NCI-H2029 (cell line): ENCODE measurements at places on chromosomes 2 and 18.
A peak's percentile ranks its signal among the peaks of the same experiment; 100 is the strongest.

DNA sequence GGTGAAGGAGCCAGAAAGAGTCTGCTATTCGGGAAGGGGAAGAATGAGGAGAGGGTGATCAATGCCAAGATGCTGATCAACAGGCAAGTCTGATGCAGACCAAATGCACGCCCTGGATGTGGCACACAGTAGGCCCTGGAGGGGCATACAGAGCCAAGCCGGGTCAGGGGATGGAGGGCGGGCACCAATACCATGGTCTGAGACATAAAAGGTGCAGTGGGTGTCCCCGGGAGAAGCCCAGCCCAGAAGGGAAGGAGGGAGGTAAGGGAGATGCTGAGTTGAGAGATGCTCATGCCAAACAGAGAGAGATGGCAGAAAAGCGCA lies 66.6 kb upstream of the ID2 start:
- DNase-seq: no peak

DNA sequence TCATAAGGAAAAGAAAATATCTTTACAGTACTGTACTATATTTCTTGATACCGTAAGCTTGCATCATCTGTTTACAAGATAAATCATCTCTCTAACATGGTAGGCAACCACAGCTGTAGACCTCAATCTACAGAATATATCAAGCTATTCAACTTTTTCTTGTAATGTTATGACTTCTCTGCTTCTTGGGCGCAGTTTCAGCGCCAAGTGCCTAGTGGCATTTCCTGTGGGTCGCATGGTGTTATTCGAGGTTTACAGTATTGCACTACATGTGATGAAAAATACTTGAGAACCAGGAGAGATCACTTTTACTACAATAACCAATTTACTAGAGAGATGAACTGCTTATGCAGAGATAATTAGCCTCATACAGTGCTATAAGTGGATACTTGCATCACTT lies 34.0 kb upstream of the SESTD1 start:
- no peak for DNase-seq

GRCh38 chr18:4806331-4806730 lies 351.2 kb upstream of the DLGAP1 start:
- DNase-seq: no peak

GRCh38 chr2:226554701-226555100 lies 244.9 kb downstream of the IRS1 start:
- DNase-seq: no peak

DNA sequence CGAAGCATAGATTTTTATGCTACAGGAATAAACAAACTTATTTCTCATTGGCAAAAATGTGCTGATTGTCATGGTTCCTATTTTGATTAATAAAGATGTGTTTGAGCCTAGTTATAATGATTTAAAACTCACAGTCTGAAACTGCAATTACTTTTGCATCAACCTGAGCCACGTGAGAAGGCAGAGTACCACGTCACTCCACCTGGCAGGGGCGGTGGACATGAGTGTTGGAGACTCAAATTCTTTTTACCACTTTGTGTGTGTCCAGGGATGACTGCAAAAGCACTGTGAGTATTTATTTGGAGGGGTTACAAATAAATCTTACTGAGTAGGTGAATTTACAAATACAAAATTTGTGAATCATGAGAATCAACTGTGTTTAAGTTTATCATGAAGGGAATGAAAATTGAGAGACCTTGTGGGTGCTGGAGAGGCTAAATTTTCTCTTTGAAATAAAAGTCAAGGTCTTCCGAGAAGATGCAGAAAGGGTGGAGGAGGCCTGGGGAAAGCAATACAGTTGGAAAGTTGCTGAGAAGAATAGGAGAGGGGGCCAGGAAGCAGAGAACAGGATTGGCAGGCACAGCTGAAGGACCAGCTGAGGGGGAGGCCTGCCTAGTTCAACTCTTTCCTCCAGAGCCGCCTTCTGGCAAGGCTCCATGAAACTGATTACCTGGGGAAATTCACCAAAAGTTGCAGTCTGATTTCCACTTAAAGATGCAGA lies 316.4 kb downstream of the MYCN start:
- DNase-seq: no peak

- DNase-seq: no peak
These were observed 36.7 kb downstream of the RAB1A start for GRCh38 chr2:65093211-65093610.

GRCh38 chr2:65518751-65519150 lies 86.4 kb upstream of the SPRED2 start:
- no peak for DNase-seq

- no peak for DNase-seq
These were observed 31.0 kb downstream of the VAPA start for GRCh38 chr18:9944805-9945204.

DNA sequence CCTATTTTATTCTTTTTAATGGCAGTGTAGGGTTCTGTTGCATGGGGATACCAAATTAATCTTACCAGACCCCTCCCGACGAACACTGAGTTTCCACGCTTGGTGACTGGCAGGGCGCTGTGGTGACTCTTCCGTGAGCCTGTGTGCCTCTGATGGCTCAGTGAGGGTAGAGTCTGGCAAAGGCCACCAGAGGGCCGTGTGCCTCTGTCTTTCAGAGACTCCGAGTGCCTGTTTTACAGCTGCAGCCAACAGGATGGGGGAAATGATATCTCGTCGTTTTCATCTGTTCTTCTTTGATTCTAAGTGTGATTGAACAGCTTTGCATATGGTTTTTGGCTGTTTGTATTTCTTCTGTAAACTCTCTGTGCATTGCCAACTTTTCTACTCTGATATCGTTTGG lies 99.8 kb downstream of the ZNF236 start:
- peak; percentile 5 for DNase-seq

DNA sequence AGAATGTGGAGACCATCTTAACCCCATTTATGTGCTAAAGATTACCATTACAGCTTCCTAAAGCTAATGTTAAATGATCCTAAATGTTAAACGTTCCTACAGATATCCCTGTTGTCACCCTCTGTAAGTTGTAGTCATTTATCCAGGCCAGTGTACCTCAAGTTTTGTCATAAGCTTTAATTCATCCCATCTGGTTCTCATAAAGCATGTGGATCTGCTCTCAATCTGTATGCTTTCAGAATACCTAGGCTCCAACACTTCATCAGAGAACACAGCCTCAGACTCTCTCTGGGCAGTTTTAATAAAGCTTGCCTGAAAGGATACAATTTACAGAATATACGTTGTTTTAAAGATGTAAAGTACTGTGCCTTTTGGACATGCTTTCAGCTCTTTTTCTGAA lies 4.2 kb upstream of the CCDC178 start:
- DNase-seq: no peak

DNA sequence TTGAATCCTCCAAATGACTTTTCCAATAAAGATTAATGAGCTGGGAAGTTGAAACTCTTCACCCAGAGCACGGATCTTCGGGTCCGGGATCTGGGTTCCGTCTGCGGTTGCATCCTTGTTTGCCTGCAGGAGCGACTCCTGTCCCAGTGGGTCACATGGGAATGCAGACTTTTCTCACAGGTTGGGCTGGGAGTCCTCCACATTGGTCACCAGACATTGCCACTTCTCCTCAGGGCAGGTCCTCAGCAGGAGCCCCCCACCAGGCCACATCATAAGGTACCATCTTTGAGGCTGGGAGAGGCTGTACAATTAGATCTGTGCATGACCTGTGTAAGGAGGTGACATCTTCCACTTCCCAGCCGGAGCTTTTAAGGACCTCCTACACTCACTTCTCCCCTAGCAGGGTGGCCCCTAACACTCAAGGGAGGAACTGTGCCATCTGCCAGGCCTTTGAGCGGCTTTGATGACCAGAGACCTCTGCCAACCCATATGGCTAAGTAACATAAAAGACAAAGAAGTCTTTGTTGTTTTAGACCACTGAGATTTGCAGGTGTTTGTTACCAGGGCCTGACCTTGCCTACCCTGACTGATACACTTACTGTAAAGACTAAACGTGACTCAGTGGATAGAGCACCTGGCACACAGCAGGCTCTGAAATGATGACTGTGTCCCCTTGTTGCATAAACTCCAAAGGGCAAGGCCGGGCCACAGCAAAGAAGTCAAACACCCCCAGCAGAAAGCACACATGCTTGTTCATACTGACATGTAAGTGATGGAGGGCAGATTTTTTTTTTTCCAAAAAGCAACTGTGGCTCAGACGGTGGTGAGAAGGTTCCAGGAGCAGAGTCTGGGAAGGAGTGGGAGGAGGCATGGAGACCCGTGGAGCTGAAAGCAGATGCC lies 7.9 kb upstream of the TEX51 start:
- DNase-seq: no peak

DNA sequence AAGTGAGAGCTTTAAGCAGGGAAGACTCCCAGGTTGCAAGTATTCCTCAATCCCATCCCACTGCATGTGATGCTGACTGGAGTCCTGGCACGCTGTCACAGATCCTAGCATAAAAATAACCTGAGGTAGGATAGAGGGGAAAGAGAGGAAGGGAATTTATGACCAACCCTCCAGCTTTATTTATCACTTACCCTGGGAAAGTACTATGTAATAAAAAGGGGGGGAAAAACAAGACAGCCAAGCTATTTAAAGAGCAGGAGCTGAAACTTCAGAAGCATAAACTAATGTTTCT lies 122.2 kb downstream of the SLC8A1 start:
- no peak for DNase-seq

- DNase-seq: no peak
These were observed 44.9 kb downstream of the DYSF start for GRCh38 chr2:71498261-71498701.

- DNase-seq: no peak
These were observed 50.5 kb upstream of the MAP4K3 start for GRCh38 chr2:39487398-39488250.

- no peak for DNase-seq
These were observed 27.2 kb downstream of the CROCC2 start for GRCh38 chr2:240933048-240933965.

DNA sequence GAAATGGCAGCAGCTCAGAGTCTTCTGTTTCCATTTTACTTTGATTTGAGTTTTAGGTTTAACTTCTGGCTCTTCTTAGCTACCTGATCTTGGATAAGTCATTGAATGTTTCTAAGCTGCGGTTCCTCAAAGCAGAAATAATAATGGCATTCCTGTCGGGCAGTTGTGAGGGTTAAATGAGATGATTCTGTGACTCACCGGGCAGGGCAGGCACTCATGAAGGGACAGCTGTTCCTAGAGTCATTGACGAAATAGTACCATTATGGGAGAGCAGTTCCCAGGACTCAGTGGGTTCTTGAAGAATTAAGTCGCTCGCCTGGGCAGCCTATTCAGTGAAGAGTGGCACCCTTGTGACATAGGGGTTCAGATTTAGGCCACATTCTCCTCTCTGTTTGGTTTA lies 10.3 kb downstream of the TRIB2 start:
- no peak for DNase-seq

DNA sequence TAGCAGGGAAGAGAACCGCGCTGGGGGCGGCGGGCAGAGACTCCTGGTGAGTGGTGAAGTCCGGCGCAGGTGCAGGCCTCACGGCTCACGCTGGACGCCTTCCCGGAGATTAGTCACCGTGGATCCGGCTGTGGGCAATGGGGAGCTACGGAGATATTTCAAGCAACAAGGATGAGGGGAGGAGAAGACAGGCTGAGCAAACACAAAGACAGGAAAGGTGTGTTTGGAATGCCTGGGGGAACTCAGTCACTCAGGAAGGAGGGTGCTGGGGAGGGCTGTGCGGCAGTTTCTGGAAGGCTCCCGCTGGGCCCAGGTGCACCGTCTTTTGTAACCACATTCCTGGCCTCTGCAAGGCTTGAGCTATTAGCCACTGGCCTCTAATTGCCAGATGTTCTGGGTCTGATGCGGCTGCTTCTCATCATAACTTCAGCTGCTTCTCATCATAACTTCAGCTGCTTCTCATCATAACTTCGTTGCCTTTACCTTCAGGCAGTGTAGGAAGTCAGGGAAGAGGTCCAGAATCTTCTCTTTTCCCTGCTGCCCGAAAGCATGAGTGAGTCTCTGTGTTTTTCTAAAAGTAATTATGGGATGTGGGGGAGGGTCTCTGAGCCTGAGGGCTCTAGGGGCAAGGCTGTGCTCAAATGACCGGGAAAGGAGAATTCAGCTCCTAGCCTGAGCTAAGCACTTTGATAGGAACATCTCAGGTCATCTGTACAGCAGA lies 118.9 kb downstream of the PXDN start:
- DNase-seq: peak; percentile 43

DNA sequence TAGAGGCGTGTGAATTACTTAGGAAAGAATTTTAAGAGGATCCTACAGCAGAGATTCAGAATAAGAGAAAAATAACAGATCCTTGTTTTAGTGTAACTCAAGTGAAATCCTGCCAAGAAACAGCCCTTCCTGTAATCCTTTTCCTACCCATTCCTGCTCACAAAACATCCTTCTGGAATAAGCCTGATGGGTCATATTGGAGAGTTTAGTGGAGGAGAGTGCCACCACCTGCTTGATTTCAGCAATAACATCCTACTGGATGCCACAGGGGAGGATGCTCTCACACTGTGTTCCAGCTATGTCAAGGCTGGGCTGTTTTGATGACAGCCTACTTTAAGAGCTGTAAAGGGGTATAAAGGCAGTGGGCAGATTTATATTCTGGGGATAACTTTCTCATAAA lies 54.8 kb upstream of the CCDC178 start:
- DNase-seq: peak; percentile 8

GRCh38 chr2:10162586-10163497 lies 40.3 kb downstream of the RRM2 start:
- no peak for DNase-seq

- DNase-seq: no peak
These were observed 83.3 kb upstream of the ID2 start for GRCh38 chr2:8598295-8599165.

DNA sequence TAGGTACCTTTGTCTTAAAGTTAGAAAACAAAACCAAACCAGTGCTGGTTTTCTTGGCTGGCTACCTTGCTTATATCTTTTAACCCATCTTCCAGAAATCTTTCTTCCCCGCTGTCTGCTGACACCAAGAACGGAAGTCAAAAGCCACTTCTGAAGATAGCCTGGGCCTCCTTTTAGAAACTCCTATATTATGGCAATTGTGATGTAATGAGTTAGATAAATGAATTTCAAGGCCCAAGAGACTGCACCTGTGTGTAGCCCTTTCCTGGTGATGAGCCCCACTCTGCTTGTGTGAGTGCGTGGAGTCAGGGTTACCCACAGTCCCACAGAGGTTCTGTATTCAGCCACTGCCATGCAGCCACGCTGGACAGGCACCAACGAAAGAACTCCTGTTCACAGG lies 60.7 kb downstream of the ARMC9 start:
- no peak for DNase-seq

- DNase-seq: no peak
These were observed 10.5 kb downstream of the SLC66A2 start for GRCh38 chr18:79940814-79941472.

DNA sequence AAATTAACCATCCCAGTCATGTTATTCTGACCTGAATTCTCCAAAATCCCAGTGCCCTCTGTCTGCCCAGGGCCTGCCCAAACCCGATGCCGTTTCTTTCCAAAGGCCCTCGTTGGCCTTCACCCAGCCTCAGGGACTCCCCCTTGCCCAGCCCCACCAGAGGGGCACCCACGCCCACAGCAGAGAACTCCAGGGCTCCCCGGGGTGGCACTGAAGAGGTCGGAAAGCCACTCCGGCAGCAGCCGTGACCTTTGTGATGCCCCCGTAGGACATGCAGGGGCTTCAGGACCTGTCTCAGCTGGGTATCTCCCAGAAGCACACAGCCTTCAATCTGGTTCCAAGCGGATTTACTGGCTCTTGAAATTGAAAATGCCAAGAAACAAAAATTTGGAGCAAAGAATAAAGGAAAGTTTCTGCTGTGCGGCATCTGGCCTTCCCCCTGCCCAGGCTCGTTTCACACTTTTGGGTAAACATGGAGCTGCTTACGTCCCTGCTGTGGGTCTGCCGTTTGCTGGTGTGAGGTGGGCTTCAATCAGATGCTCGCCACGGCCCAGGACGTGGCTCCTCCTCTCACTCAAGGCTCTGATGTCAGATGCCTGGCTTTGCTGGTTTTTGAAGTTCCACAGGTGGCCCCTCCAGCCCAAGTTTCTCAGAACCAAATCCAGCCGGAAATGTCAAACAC lies 101.3 kb downstream of the TPO start:
- no peak for DNase-seq
